ENCODE measurements at places on chromosomes 1 and 21. TPM values are rescaled to one million over a fixed set of nuclear protein-coding genes. Genes with fewer than 3 reads are reported as not detected.

DNA sequence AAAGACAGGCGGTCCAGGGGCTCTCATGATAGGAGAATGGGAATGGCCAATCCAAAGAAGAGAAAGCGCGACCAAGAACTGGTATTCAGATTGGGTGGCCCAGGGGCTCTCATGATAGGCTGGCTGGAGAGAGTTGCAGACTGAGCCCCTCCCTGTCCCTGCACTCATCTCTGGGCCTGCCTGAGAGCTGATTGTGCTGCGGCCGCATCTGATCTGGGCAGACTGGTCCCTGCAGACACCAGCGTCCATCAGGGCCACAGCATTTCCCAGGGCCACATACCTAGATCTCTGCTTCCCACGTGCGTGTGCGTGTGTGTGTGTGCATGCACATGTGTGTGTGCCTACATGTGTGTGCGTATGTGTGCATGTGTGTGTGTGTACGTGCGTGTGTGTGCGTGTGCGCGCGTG is 30.4 kb upstream of the MAN1C1 start:
- peaks cover 3% of the 10 kb centered on the region for H3K27me3 ChIP-seq
- peak; percentile 49 for DNase-seq
- H3K27ac ChIP-seq: no peak overlapping the region
- H3K4me3 ChIP-seq: no peak overlapping the region
- no peaks in the 10 kb centered on the region for H3K36me3 ChIP-seq

GRCh38 chr1:154735804-154736168 is 127.8 kb upstream of the ADAR start:
- DNase-seq: peak; percentile 46
- no peak overlapping the region for H3K27ac ChIP-seq
- H3K27me3 ChIP-seq: no peaks in the 10 kb centered on the region

DNA sequence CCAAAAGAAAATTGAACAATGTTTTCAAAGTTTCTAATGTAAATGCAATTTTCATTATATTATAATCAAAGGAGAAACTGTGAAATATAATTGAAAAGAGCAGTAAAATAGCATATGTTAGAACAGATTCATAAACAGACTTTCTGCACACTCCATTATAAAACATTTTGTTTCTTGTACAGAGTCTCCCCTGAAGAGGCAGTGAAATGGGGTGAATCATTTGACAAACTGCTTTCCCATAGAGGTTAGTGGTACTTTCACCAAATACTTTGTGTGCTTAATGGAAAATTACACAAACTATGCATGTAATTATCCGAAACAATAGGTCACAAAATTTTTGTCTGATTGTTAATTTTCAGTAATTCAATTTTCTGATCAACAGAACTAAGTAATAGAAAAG is 1.9 kb downstream of the RGS18 start:
- DNase-seq: no peak
- no peaks in the 10 kb centered on the region for H3K36me3 ChIP-seq
- H3K4me1 ChIP-seq: no peaks in the 10 kb centered on the region
- no peaks in the 10 kb centered on the region for H3K27me3 ChIP-seq

DNA sequence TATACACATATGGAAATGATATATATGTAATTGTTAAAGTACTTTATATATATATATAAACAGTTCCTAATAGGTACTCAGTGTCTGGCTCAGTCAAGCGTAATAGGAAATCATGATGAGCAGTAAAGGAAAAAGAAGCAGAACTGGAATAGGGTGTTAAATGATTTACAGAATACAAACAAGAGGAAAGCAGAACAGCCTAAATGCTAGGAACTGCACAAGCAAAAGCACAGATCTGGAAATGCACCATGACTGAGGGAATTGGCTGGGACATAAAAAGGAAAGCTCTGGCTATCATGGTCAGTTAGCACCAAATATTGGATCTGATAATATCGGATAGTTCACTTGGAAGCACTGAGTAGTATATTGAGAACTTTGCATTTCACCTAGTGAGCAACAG is 51.8 kb downstream of the SLC44A5 start:
- no peaks in the 10 kb centered on the region for H3K27me3 ChIP-seq
- H3K36me3 ChIP-seq: no peaks in the 10 kb centered on the region
- no peak overlapping the region for H3K27ac ChIP-seq
- no peaks in the 10 kb centered on the region for H3K4me1 ChIP-seq

The RAB3B gene
- total RNA-seq: 2.7 TPM

The KIF21B gene
- total RNA-seq: 3.5 TPM

GRCh38 chr1:25794325-25794724 is 5.7 kb upstream of the SELENON start:
- H3K27ac ChIP-seq: no peak overlapping the region
- no peak overlapping the region for H3K4me3 ChIP-seq
- DNase-seq: no peak

DNA sequence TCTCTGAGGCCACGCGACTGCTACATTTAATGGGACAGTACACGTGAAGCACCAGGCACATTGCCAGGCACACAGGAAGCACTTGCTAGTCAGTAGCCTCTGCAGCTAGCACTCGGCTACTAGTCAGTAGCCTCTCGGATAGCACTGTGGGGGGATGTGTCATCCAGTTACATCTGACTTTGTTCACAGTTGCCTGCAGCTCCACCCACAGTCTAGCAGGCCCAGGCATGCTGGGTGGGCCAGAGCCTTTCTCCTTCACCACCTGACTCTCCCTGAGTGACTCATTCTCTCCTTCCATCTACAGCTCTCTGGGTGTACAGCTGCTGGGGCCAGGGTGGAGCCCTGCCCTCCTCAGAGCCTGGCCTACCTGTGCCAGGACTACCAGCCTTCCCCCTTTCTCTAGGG is 51.5 kb downstream of the PTPRF start:
- no peaks in the 10 kb centered on the region for H3K4me1 ChIP-seq
- H3K27ac ChIP-seq: no peak overlapping the region
- H3K36me3 ChIP-seq: peaks cover 9% of the 10 kb centered on the region
- DNase-seq: peak; percentile 83
- no peaks in the 10 kb centered on the region for H3K27me3 ChIP-seq
- no peak overlapping the region for H3K4me3 ChIP-seq

DNA sequence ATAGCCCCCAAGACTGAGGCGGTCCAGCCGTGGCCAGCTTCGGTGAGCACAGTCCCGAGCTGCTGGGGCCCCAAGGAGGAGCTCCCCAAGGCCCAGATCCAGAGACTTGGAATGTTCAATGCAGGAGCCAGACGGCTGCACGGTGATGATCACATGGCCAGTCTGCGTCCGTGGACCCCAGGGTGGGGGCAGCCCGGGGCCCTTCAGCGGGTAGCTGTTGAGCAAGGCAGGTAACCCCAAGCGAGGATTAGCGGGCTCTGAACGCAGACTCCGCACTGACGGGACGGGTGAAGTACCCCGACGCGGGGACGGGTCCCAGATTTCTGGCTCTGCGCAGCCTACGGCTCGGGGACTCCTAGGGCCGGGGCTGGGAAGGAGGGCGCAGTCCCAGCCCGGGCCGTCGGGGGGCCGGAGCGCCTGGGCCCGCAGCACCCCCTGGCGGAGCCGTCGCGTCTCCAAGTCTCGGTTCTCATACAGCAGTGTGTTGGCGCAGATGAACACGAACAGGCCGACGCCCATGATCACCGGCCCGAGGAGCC is 2.7 kb downstream of the TMEM200B start:
- peak; percentile 65 for DNase-seq
- H3K36me3 ChIP-seq: no peaks in the 10 kb centered on the region
- H3K27ac ChIP-seq: no peak overlapping the region
- peaks cover 18% of the 10 kb centered on the region for H3K27me3 ChIP-seq

DNA sequence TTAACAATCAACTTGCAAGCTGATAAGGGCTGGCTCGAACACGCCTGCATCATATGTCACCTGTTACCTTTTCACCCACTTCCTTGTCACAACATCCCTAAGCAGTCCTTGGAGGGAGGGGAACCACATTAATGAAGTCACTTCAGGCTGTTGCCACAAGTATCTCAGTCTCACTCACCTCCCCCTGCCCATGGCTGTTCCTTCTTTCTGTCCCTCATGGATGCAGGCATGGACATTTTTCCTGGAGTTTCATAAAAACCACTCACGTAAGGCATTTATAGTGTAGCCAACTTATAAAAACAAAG is 76.8 kb upstream of the ANGPTL1 start:
- no peak overlapping the region for H3K4me3 ChIP-seq
- DNase-seq: no peak
- H3K36me3 ChIP-seq: no peaks in the 10 kb centered on the region

- no peak overlapping the region for H3K27ac ChIP-seq
- H3K36me3 ChIP-seq: peaks cover 4% of the 10 kb centered on the region
- no peak overlapping the region for H3K4me3 ChIP-seq
- H3K27me3 ChIP-seq: no peaks in the 10 kb centered on the region
- peaks cover 8% of the 10 kb centered on the region for H3K4me1 ChIP-seq
These were observed 78.8 kb downstream of the EPHB2 start for GRCh38 chr1:22789356-22789994.

DNA sequence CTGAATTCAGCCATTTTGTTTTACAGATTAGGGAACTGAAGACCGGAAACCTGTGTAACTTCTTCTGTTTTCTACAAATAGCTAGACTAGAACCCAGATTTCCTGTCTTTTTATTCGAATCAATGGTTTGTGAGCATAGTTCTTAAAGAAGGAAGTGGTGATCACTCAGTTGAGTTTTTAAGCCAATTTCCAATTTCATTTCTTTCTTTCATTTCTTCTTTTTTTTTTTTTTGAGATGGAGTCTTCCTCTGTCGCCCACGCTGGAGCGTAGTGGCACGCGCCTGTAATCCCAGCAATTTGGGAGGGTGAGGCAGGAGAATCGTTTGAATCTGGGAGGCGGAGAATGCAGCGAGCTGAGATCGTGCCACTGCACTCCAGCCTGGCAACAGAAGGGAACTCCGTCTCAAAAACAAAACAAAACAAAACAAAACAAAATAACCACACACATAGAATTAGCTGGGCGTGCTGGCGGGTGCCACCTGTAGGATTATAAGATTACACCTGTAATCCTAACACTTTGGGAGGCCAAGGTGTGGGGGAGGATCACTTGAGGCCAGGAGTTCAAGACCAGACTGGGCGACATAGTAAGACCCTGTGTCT is 3.0 kb upstream of the MDM4 start:
- H3K36me3 ChIP-seq: no peaks in the 10 kb centered on the region
- no peak overlapping the region for H3K4me3 ChIP-seq
- H3K27ac ChIP-seq: no peak overlapping the region
- no peaks in the 10 kb centered on the region for H3K27me3 ChIP-seq

DNA sequence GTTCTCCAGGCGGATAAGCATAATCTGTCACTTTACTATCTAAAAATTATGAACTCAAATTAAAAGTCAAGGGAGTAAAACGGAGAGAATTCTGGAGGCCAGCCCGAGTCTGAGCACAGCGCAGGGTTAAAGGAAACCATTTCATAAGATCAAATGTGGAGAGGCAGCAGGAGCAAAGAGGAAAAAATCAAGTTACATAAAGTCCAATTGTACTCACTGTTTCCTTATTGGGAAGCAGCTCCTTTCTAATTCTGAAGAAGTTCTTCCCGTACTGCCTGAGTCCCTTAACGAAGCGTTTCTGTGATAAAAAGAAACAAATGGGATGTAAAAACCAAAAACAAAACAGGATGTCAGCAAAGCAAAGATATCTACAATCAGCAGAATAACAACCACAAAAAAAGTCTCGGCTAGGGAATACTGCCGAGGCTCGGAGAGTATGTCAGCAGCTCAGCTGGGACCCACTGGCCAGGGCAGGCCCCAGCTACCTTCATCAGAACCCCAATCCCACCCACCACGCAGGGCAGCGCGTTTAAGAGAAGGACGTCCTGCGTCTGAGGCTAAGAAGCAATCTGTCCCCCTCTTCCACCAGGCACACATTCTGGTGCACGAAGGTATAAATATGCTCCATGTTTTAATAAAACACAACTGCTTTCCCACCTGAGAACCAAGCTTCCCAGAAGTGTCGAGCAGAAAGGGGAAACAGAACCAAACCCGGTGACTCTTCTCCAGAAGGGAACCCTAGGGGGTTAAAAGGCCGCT is 104.8 kb downstream of the SLC45A1 start:
- H3K27ac ChIP-seq: peak overlapping the region; percentile 95
- no peaks in the 10 kb centered on the region for H3K36me3 ChIP-seq
- no peaks in the 10 kb centered on the region for H3K27me3 ChIP-seq
- H3K4me3 ChIP-seq: peak overlapping the region; percentile 76
- DNase-seq: peak; percentile 43

- no peak overlapping the region for H3K27ac ChIP-seq
- no peak for DNase-seq
- no peak overlapping the region for H3K4me3 ChIP-seq
- no peaks in the 10 kb centered on the region for H3K36me3 ChIP-seq
These were observed 547.3 kb upstream of the PLXNA2 start for GRCh38 chr1:208791456-208791855.

The CD52 gene
- not detected for total RNA-seq

GRCh38 chr1:9139930-9140329 is 11.0 kb upstream of the GPR157 start:
- no peaks in the 10 kb centered on the region for H3K27me3 ChIP-seq
- no peaks in the 10 kb centered on the region for H3K36me3 ChIP-seq
- H3K4me3 ChIP-seq: no peak overlapping the region
- peaks cover under 1% of the 10 kb centered on the region for H3K4me1 ChIP-seq
- DNase-seq: no peak

The AQP10 gene
- total RNA-seq: 4.8 TPM

DNA sequence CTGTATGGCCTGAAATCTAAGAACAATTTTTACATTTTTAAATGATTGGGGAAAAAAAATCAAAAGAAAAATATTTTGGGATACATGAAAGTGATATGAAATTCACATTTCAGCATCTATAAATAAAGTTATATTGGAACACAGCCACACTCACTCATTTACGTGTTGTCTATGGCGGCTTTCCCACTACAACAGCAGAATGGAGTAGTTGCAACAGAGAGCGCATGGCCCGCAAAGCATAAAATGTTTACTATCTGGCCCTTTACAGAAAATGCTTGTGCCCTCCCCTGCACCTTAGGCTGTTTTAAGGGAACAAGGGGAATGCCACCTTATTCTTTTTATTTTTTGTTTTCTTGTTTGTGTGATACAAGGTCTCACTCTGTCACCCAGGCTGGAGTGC is 3.5 kb downstream of the KLHDC8A start:
- H3K4me1 ChIP-seq: no peaks in the 10 kb centered on the region
- H3K27me3 ChIP-seq: no peaks in the 10 kb centered on the region
- H3K4me3 ChIP-seq: no peak overlapping the region
- no peak for DNase-seq
